ENCODE measurements at places on chromosomes 7 and 10. TPM values are rescaled to one million over a fixed set of nuclear protein-coding genes. Genes with fewer than 3 reads are reported as not detected.

- DNase-seq: peak; percentile 86
Measured at GRCh38 chr10:63521416-63522276, 445 bp downstream of the REEP3 start.

- no peak for DNase-seq
Measured at GRCh38 chr10:95604630-95605029, 43.5 kb upstream of the SORBS1 start.

DNA sequence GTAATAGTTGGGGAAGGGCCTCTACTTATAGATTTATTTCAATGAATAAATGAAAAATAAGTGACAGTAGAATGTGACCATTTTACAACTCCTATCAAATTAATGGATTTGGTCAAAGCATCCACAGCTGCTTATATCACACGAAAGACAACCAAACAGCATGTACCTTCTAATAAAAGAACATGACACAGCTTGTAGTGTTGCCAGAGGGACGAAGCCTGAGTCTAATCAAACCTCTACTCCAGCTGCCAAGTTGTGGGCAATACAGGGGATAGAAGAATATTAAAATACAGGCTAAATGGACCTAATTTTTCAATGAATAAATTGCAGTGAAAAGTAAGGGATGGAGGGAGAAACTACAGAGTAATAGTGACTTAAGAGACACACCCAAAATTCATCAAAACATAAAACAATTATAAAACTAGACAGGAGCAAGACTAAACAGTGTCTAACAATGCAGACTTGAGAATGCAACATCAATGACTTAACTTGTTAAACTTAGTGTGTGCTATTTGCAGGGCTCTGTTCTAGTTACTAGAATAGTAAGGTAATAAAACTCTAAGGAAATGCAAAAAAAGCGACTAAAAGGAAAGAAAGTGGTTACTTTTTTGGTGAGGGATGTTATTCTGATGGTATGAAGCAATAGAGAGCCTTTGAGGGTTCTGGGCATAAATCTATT is 853.8 kb downstream of the GRM8 start:
- no peak for DNase-seq

- DNase-seq: no peak
Measured at GRCh38 chr10:6071181-6072175, 9.3 kb upstream of the IL2RA start.

DNA sequence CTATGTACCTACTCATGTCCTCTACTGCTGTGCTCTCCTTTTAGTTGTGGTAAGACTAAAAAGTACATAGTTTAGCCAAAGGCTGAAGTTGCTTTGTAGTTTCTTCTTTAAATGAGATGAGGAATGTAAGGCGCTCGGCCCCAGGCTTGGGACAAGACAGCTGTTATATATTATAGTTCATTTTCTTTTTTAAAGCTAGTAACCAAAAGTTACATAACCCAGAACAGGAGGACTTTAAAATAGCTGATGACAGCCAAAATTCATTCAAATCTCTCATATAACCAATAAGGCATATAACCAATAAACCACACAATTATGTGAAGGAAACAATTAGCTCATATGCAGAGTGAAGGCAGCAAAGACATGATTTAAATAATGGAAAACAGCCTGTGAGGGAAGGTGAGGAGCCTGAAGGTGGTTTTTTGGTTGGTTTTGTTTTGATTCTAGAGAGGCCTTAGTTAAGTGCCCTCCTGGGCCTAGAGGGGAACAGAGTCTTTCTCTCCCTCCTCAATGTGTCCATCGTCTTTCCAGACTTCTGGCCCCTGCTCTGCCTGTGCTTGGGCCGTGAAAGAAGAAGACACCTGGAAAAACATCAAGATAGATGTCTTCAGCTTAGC is 35.8 kb downstream of the SLC26A4 start:
- DNase-seq: no peak

GRCh38 chr10:31090894-31091607 is 59.4 kb upstream of the ZNF438 start:
- DNase-seq: no peak

DNA sequence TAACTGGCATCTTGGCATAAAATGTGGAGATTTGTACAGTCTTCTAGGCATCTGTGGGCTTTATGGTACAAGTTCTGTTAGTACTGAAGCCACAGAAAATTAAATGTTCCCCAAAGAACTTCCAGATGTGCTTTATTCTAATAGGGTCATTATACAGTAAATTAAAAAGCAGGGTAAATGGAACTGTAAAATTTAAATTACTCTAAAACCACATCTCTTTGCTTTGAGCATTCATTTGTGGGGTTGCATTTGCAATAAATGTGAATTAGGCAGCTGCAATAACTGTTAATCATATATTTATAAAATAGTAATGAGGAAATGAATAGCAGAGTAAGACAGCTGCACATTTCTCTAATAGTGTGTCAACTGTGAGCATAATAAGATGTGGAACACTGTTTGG is 151.5 kb downstream of the BUB3 start:
- DNase-seq: no peak

GRCh38 chr10:29007748-29008610 is 280.9 kb upstream of the LYZL1 start:
- no peak for DNase-seq

GRCh38 chr10:93300288-93300917 is 181.7 kb downstream of the MYOF start:
- DNase-seq: no peak

DNA sequence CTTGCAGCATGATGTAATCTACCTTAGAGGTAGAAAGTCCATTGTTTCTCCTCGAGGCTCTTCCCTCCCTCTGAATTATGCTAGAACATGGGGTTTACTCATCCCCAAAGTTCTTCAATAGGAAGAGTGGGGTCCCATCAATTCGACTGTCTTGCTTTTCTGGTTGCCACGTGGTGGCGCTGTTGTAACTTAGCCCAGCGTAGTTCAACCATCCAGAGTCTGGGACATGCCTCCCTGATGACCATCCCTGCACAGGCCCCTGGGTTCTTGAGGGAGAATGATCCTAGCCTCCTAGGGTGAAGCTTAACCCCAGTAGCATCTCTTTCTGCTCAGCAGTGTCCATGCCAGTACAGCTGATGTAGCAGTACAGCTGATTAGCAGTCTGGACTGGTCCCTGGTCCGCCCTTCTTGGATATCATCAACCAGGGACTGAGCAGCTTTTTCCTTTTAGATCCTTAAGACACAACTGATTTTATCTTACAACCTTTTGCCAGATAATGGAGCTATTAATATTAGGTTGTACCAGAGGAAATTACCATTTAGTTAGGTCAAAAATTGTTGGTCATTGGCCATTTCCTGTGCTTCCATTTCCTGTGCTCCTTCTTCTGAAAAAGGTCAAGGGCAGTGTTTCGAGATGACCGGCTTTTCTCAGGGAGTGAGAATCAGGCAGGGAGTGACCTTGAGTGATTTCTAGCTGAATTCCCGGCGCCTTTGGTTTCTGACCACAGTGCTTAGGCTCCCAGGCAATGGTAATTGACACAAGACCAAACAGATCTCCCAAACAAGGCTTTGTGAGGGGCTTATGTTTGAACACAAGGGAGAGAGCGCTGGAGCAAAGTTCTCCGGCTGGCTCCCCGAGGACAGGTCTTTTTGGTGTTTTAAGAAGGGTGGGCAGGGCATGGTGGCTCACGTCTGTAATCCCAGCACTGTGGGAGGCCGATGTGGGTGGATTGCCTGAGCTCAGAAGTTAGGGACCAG is 65.4 kb downstream of the TACC2 start:
- peak; percentile 42 for DNase-seq

Gene ADAM12
- 22.4 TPM for total RNA-seq
